ENCODE measurements at places on chromosomes 4 and X.

- DNase-seq: no peak
Observed at GRCh38 chr4:61605984-61606383, 405.9 kb downstream of the ADGRL3 start.

- no peak for DNase-seq
Observed at GRCh38 chrX:75673468-75673867, 111.6 kb downstream of the MAGEE2 start.

DNA sequence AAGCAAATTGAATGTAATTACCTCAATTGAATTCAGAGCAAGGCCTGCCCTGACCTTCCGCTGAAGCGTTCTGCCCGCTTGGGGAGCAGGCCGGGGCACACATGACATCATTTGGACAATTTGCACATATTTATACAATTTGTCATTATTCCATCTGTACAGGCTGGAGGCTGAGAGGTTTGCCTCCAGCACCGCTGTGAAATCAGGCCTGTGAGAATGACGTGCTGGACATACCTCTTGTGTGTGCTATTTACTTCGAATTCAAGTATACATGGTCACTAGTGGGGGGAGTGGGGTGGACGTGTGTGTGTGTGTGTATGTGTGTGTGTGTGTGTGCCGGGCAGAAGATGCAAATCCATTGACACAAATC is 285.6 kb downstream of the SHOX start:
- no peak for DNase-seq

- DNase-seq: no peak
Observed at GRCh38 chrX:13015536-13016236, 28.7 kb downstream of the FAM9C start.

DNA sequence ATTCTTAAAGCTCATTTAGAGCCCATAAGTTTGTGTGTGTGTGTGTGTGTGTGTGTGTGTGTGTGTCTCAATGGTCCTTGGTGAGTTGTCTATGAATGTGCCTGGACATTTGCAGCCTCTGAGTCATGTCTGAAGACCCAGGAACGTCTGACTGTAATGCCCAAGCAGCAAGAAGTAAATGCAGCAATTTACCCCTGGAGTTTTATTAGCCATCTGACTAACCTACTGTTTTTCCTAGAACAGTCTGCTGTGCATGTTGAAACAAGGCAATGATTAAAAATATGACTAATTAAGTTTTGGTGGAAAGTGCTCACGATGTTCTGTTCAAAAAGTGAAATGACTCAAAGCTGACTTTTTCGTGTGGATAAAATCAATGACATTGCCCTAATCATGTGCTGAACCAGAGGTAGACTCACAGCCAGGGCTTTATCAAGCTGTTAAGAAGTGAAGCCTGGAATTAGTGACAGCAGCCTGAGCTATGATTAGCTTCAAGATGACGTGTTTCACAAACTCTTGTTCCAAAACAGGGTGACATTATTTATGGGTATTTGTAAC is 201.6 kb downstream of the CPE start:
- DNase-seq: no peak

DNA sequence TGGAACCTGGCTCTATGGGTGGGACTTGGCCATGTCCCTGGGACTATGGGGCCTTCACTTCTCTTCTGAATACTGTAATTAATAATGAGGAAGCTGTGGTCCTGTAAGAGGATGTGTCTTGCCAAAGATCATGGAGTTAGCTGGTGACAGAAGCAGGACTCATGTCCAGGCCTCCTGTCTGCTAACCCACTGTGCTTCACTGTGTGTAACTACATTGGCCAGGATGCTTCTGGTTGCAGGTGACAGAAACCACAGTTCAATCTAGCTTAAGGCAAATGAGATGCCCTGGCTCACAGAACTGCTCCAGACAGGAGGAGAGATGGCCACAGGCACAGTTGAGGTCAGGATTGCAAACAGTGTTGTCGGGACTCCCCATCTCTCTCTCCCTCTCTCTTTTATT is 3.1 kb downstream of the MTMR1 start:
- no peak for DNase-seq

DNA sequence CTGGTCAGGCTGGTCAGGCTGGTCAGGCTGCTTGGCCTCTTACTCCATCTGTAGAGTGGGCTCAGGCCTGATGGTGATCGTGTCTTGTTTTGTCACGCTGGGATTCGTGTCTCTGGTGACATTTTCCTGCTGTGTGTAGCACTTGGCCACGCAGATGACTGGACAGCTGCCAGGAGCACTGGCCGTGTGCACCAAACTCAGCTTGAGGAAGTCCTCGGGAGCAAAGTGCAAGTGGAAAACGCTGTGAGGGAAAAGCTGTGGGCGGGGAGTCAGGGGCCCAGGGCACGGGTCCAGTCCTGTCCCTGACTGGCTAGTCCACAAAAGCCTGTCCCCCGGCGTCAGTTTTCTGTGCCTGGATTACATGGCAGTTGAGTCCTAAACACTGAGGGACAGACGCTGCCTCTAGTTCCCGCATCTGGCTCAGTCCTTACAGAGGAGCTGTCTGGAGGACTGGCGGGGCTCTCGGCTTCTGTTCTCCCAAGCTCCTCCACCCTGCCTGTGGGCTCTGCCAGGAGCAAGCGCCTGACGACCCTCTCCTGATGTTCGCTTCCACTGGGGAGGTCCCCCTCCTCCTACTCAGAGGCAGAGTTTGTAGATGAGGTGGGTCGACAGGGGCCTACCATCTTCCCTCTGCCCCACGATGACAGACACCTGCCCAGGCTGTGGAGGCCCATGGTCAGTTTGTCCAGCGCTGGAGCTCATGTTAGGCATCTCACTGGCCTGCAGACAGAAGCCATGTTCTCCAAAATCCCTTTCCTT is 35.9 kb upstream of the GRPEL1 start:
- DNase-seq: no peak

- no peak for DNase-seq
Observed at GRCh38 chr4:79175716-79176115, 150.1 kb downstream of the NAA11 start.

- no peak for DNase-seq
Observed at GRCh38 chr4:52894443-52894842, 32.3 kb downstream of the RASL11B start.

- no peak for DNase-seq
Observed at GRCh38 chrX:123422875-123423274, 238.8 kb downstream of the GRIA3 start.

- DNase-seq: no peak
Observed at GRCh38 chr4:144360146-144360793, 219.8 kb upstream of the GYPA start.

DNA sequence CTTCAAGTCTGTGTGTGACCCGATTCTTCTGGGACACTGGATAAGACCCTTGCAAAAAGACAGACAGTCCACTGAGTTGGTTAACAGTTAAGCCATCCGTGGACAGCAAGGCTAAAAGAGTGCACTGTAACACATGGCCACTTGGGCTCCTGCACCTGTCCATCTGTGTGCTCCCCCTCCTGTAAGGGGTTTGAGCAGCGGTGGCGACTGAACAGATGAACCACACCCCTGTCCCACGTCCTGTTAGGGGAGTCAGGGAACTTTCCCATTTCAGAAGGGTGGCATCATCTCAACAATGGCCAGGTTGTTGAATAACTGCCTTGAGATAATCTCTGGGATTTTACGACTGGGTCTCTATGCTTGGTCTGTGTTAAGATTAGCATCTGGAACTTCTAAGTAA is 178.6 kb downstream of the GRXCR1 start:
- no peak for DNase-seq

DNA sequence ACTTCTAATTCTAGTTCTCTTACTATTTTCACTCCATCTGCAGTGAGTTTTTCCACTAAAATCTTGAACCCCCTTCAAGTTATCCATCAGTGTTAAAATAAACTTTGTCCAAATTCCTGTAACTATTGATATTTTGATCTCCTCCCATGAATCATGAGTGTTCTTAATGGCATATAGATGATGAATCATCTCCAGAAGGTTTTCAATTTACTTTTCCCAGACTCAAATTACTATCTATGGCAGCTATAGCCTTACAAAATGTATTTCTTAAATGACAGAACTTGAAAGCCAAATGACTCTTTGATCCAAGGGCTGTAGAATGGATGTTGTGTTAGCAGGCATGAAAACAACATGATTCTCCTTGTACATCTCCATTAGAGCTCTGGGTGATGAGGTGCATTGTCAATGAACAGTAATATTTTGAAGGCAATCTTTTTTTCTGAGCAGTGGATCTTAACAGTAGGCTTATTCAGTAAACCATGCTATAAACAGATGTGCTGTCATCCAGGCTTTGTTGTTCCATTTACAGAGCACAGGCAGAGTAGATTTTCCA is 16.1 kb upstream of the IQCM start:
- no peak for DNase-seq

- no peak for DNase-seq
Observed at GRCh38 chrX:109357706-109358105, 124.2 kb downstream of the GUCY2F start.

DNA sequence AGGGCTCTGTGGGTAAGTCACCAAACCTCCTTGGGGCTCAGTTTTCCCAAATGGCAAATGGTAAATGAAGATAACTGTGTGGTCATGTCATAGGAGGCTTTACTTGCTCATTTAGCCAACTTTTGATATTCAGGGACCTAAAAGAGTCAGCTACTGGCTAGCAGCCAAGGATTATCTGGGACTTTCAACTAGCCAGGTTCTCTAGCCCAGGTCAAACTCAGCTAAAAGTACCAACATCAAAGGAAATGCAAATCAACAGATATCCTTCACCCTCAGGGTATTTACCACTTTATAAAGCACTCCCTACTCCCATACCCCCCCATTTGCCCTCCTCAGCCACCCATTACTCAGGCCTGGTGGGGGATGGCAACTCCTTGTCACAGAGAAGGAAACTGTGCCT is 7.5 kb downstream of the AMER1 start:
- no peak for DNase-seq

DNA sequence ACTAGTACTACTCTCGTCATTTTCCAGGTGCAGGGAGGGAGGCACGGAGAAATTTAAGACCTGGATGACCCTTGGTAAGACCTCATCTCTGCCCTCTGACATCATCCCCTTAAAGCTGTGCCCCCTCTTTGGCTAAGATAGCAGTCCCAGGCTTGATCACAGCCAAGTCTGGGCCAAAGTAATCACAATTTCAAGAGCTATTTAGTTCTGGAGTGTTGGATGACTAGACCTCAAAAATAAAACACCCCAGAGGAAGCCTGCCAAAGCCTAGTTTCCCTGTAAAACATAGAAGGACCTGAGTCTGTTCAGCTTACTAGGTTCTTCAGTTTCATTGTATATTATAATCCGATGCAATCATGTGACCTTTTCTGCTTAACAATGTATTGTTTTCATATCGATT is 144.6 kb upstream of the ARHGEF9 start:
- DNase-seq: no peak

GRCh38 chr4:90994851-90995574 is 867.8 kb downstream of the CCSER1 start:
- no peak for DNase-seq

DNA sequence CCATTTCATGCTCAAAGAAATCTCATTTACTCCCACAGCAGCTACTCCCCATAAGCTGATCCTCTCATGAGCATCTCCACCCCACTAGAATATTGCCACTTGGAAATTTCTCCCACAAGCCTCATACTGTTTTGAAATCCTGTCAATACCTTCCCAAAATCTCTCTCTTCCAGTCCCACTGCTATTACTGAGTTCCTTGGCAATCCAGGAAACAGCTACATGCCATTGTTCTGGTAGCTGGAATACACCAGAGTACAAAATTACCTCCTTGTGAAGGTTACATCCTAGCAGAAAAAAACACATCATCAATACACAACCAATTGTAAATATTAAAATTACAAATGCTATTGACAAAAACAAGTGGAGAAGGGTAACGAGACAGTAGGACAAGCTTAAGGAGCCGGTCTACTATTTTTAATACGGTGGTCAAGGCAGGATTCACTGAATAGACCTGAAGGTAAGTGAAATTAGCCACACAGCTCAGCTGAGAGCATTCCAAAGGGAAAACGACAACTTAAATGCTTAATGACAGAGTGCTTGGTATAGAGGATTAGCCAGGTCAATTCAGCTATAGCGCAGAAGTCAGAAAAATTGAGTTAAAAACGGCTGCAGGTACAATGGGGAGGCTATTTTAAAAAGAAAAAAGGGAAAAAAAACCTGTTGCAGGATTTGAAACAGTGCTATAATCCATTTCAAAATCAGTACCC is 6.4 kb downstream of the RPL9 start:
- no peak for DNase-seq

- no peak for DNase-seq
Observed at GRCh38 chr4:36337665-36338185, 56.3 kb downstream of the DTHD1 start.

GRCh38 chr4:42167709-42168108 is 15.3 kb upstream of the BEND4 start:
- no peak for DNase-seq

DNA sequence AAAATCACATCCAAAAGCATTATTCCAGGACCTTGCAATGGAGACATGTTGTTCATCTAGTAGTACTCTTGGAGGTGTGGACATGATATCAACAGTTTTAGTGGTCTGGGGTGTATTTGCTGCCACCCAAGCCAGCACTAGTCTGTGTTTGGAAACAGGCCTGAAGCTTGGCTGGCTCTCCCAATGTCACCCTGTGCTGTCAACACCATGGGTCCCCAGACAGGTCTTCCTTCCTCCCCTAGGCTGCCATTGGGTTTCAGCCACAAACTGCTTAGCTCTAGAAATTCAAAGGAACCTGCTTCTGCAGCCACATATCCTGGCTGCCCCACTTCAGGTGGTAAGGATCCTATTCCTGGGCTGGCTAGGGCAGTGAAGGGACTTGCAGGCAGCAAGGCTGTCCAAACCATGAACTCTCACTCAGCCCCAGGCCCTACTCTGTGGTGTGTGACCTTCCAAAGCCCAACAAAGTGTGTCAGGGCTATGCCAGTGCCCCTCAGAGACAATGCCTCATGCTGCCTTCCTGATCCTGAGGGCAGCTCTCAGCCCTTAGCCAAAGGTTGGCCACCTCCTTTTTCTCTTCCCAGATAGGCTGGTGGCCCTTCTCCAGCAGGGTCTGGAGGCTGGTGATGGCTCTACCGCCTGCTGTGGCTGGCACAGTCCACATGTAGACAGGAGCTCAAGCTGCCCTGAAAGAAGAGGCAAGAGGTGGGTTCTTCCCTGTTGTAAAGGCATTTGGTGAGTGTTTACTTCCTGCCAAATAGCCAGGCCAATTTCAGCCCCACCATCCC is 18.3 kb downstream of the AMER1 start:
- DNase-seq: no peak

GRCh38 chr4:37803348-37803973 is 23.0 kb upstream of the PGM2 start:
- DNase-seq: no peak

- DNase-seq: no peak
Observed at GRCh38 chr4:130071746-130072145, 975.8 kb downstream of the C4orf33 start.
